ENCODE measurements at places on chromosomes 5 and 9.
A peak's percentile ranks its signal among the peaks of the same experiment; 100 is the strongest.

GRCh38 chr9:136011703-136012496, 50.7 kb upstream of the UBAC1 start:
- DNase-seq = no peak

DNA sequence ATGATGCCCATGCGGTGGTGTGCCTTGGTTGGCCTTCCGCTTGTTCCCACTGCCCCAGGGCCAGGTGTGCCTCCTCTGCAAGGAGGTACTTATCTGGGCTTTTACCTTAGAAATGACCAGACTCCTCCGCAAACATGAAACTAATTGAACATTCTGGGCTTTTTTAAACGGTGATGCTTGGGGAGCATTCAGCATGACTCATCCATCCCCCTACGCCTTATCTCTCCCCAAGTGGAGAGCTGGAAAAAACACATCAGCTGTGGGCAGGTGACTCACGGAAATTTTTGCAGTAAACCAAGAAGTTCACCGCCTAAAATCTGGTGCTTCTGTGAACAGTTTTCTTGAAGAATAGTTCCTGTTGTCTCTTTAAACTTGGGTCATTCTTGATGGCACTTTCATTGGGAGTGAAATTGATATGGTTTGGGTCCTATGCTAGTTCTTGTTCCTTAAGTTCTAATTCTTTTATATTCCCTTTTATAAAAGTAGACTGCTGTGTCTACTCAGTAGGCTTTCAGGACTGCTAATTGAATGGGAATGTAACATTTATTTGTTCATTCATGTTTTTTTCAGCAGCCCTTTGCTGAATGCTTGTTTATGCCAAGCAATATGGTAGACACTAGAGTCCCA, 39.6 kb downstream of the SFXN1 start:
- peak; percentile 58 for DNase-seq

DNA sequence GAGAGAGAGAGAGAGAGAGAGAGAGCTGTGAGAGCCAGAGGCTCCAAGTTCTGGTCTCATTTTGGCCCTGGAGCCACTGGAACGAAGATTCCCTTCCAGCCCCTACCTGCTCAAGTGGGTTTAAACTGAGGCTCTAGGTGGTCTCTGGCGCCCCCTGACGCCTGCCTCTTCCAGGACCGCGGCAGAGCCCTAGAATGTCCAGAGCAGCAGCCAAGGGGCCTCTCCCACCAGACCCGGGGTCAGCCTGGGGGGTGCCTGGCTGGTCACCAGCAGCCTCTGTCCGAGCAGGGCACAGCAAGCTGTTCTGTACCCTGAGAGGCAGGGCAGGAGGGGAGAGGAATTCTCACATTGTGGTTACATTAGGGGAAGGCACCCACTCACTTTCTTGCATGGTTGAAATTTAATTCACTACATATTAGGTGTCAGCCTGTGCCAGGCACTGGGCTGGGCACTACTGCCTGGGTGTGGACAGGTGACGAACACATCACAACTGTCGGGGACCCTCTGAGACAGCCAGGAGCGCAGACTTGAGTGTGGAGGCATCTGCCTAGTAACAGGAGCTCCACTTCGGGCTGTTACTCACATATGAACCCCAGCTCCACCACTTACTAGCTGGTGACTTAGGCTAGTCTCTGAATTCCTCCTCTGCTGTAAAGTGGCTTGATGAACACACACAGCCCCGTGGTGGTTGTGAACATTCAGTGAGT, 44.5 kb downstream of the AMBP start:
- DNase-seq = no peak

- DNase-seq = no peak
These were observed 45.0 kb upstream of the IPPK start for GRCh38 chr9:92714787-92715487.

GRCh38 chr5:160001457-160001856, 7.5 kb upstream of the TTC1 start:
- DNase-seq = no peak

- DNase-seq = no peak
These were observed 210.4 kb upstream of the ELAVL2 start for GRCh38 chr9:24036459-24036858.

DNA sequence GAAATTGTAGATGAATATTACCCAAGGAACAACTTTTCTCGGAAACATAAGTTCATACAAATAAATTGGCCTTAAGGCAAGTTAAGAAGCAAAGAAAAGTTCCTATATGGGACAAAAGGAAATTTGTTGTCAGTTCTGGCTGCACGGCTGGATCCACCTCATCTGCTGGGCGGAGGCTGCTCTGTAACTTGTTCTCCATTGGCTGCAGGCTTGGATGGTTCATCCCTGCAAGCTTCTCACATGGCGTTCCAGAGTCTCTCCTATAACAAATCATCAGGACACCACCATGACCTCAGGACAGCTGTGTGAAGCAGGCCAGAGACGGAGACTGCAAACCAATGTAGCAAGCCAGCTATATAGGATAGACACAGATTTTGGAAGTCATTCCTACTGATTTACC, 81.4 kb upstream of the DAB2 start:
- DNase-seq = no peak

DNA sequence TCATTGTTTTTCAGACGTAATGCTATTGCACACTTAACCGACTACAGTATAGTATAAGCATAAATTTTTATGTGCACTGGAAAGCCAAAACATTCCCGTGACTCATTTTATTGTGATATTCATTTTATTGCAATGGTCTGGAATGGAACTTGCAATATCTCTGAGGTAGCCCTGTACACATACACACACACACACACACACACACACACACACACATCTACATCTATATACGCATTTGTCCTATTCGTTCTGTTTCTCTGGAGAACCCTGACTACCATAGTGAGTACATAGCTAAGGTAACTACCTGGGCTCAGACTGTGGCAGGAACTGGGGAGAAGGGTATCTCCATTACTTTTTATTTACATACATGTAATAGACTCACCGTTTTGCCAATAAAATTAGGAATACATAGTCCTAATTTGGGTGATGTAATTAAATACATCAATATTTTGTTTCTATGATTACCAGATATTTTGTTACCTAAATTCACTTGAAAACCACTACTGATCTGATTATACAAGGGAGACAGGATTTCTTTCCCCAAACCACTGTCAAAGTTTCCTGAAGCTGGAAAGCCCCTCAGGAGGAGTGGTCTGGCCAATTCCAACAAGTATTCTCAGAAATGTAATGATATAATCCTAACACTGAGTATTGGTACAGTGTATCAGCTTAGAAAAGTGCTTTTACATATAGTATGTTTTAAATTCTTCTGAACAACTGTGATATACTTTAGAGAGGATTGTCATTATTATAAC, 74.0 kb upstream of the PLPP1 start:
- DNase-seq = no peak

DNA sequence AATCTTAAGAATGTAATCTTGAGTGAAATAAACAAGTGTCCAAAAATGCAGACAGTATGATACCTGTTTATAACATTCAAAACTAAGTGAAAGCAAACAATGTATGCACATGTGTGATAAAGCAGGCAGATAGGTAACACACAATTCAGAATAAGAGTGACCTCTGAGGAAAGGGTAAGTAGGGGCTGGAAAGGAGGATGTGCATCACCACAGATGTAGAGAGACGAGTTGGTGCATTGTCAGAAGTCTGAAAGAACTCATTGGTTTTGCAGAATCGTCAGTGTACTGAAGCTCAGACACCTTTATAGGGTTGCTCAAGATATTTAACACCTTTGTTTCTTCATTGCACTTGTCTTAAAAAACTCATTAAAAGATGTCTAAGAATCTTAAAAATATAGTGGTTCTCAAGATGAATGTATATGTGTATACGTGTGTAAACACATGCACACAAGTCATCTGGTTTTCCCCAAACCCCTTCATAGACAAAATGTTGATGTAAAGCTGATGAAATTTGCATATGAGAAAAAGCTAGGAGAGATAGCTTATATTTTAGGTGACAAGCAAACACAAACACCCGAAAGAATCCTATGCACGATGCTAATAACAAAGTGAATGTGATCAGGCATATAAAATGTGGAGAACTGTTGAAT, 197.6 kb upstream of the MEF2C start:
- no peak for DNase-seq

DNA sequence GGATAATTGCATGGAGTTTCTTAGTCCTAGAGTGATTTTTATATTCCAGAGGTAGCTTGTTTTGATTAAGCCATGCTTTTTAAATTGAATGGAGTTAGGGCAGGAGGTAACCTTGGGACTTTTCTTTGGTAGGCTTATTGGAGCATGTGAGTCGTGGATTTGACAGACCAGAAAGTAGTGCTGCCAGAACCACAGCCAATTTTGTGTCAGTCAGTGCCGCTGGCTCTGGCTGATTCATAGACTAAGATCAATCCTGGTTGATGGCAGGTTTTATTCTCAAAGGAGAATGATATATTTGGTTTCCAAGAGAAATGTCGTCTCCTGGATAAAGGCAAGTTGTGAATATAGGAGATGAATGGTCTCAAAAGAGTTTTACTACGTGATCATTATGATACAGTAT, 20.3 kb downstream of the RAI14 start:
- DNase-seq = no peak

DNA sequence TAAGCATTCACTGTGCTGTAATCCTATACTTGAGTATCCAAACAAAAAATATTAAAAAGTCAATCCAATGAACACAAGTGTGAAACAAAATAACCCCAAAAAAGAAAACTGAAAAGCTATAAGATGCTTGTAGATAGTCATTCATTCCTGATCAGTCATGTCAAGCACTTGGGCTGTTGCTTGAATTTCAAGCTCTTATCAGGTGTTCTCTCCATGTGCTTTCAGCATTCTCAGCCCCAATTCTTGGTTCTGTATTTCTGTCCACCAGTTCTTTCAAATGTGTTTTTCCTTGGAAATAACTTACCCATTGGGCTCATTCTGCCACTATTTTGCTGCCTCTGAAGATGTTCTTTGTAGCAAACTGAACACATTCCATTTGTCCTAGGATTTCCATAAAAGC, 4.7 kb downstream of the ZFAND5 start:
- DNase-seq = no peak

All from stimulated activated CD4-positive, alpha-beta T cell treated with anti-CD3 and anti-CD28 coated beads, TNF-alpha, amount 100 ng/mL, for 1 hour (primary cell).